ENCODE measurements at places on chromosomes 11 and 22. TPM values are rescaled to one million over a fixed set of nuclear protein-coding genes. Genes with fewer than 3 reads are reported as not detected.

DNA sequence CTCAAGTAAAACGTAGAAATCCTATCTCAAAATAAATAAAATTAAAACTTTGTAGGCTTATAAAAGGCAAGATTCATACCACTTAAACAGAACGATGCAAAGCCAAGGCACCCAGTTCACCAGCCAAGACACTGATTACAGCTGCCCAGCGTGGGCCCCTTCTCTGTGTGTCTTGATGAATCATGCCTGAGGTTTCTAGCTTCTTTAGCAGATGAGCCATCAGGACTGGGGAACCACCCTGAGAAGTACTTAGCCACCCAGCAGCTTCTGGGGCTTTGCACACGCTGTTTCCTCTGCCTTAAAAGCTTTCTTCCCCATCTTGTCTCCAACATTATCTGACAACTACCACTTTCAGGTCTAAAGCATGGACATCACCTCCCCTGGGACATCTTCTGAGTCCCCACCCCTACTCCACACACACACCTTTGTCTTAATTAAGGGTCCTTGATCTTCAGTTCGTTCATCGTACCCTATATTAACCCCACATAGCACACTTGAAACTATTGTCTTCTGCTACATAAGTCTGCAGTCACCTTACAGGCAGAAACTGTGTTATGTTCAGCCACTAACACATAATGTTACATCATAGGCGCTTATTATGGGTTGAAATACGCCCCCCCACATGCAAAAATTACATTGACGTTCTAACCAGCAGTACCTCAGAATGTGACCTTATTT lies 8.7 kb upstream of the LAYN start:
- H3K27ac ChIP-seq: no peak overlapping the region
- H3K4me1 ChIP-seq: peaks cover 6% of the 10 kb centered on the region
- no peak for DNase-seq
- H3K36me3 ChIP-seq: no peaks in the 10 kb centered on the region
- no peak overlapping the region for H3K4me3 ChIP-seq
- H3K27me3 ChIP-seq: peaks cover 13% of the 10 kb centered on the region

GRCh38 chr11:115153135-115153534 lies 351.1 kb downstream of the CADM1 start:
- DNase-seq: no peak
- H3K27ac ChIP-seq: no peak overlapping the region
- H3K4me3 ChIP-seq: no peak overlapping the region
- peaks cover 3% of the 10 kb centered on the region for H3K27me3 ChIP-seq
- no peaks in the 10 kb centered on the region for H3K36me3 ChIP-seq
- peaks cover 12% of the 10 kb centered on the region for H3K4me1 ChIP-seq

GRCh38 chr11:41074318-41074717 lies 385.1 kb downstream of the LRRC4C start:
- no peaks in the 10 kb centered on the region for H3K4me1 ChIP-seq
- DNase-seq: no peak
- no peaks in the 10 kb centered on the region for H3K27me3 ChIP-seq
- no peaks in the 10 kb centered on the region for H3K36me3 ChIP-seq
- H3K27ac ChIP-seq: no peak overlapping the region

CALCB gene
- 0.11 TPM for total RNA-seq

SYNGR1 gene
- 38.9 TPM for total RNA-seq

- no peaks in the 10 kb centered on the region for H3K27me3 ChIP-seq
- no peak for DNase-seq
- no peak overlapping the region for H3K4me3 ChIP-seq
- peaks cover 11% of the 10 kb centered on the region for H3K4me1 ChIP-seq
- H3K36me3 ChIP-seq: no peaks in the 10 kb centered on the region
These were observed 106.0 kb downstream of the NAV2 start for GRCh38 chr11:19818619-19819018.

DNA sequence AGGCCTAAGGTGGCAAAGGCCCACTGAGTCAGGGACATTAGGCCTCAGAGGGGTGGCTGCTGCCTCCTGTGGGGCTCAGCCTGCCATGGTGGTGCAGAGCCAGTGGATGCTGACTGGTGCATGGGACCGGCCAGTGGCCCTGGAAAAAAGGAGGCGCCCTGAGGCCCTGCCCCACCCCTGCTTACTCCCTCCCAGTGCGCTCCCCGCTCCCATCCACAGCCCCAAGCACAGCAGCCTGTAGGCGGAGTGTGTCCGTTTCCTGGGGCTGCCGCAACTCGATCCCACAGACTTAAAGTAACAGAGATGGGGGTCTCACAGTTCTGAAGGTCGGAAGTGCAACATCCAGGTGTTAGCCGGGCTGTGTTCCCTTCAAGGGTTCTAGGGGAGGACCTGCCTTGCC lies 38.4 kb upstream of the FADD start:
- H3K36me3 ChIP-seq: peaks cover 3% of the 10 kb centered on the region

DNA sequence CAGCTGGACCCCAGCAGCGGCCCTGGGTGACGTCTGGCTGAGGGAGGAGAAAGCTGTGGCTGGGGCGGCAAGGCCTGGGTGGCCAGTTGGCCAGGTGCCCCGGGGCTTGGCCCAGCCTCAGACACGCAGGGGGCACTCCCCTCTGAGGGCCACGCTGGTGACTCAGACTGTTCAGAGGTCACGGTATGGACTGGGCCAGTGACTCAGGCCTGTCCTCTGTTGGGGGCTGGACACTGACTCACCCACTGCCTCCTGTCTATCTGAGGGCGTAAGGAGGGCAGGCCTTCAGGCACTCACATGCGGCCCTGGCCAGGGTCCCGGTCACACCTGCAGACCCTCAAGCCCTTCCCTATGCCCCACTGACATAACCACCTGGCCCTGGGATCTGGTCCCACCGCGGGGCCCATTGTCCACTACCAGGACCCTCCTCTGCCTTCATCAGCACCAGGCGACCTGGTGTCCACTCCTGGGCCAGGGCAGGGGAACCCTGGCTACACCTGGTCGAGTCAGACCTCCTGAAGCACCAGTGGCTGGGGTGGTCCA lies 3.7 kb upstream of the MUC5AC start:
- no peak overlapping the region for H3K27ac ChIP-seq
- H3K36me3 ChIP-seq: no peaks in the 10 kb centered on the region
- H3K27me3 ChIP-seq: no peaks in the 10 kb centered on the region
- DNase-seq: no peak

- H3K4me1 ChIP-seq: peaks cover 44% of the 10 kb centered on the region
- no peaks in the 10 kb centered on the region for H3K27me3 ChIP-seq
- no peak overlapping the region for H3K4me3 ChIP-seq
- DNase-seq: no peak
These were observed 25.6 kb upstream of the RRM1 start for GRCh38 chr11:4068962-4069361.

- no peaks in the 10 kb centered on the region for H3K27me3 ChIP-seq
- no peak within 1 kb of the TSS for H3K27ac ChIP-seq
- no peaks in the 10 kb centered on the region for H3K4me1 ChIP-seq
- H3K4me3 ChIP-seq: no peak within 1 kb of the TSS
- H3K36me3 ChIP-seq: peaks cover 7% of the 10 kb centered on the region
- no peak for DNase-seq
These were observed at the start of gene BTBD18 for GRCh38 chr11:57751676-57752253. Gene BTBD18 (minus strand): TSS chr11:57751819. CDS start chr11:57751188, 631 bp downstream.

- H3K4me1 ChIP-seq: peaks cover 27% of the 10 kb centered on the region
- no peak for DNase-seq
- no peaks in the 10 kb centered on the region for H3K36me3 ChIP-seq
- peak within 1 kb of the TSS; percentile 71 for H3K4me3 ChIP-seq
- no peak within 1 kb of the TSS for H3K27ac ChIP-seq
These were observed at the start of gene RASSF10 for GRCh38 chr11:13008625-13009475. Gene RASSF10 (plus strand): TSS chr11:13009316. CDS start chr11:13009577, 261 bp downstream.

DNA sequence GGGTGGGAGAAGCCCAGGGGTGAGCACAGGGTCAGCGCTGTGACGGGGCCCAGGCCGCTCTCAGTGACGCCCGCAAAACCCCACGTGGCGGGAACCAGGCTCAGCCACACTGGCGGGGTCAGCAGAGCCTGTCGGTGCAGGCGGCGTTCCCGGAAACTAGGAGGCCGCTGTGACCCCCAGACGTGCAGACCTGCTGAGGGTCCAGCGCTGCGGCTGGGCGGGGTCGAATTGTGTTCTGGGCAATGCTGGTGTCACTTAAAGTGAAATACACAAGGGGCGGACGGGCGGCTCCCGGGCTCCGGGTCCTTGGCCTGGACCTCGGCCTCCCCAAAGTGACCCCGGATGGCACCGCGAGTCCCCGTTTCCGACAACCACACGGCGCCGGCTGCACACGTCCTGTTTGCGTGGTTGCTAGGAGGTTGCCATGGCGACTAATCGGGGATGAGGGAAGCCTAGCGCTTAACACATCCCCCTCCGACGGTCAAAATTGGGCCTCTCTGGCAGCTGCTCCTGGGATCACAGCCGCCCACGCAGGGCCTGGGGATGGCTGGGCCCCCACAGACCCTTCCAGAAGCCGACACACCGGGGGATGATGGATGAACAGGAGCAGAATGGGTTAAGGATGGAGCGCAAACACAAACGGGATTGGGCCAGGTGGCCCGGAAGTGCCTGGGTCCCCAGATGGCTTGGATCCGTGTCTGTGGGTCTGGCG lies 81.7 kb upstream of the PRR5 start:
- H3K27ac ChIP-seq: peak overlapping the region; percentile 72
- no peak overlapping the region for H3K4me3 ChIP-seq
- peaks cover 25% of the 10 kb centered on the region for H3K27me3 ChIP-seq
- H3K4me1 ChIP-seq: peaks cover 2% of the 10 kb centered on the region
- peak; percentile 65 for DNase-seq

IFT27 gene
- total RNA-seq: 59.6 TPM

TMPRSS13 gene
- total RNA-seq: 10.9 TPM

GRCh38 chr11:102108734-102109440 lies 1.4 kb upstream of the YAP1 start:
- H3K36me3 ChIP-seq: no peaks in the 10 kb centered on the region
- H3K27ac ChIP-seq: peak overlapping the region; percentile 100
- H3K4me3 ChIP-seq: peak overlapping the region; percentile 98
- H3K27me3 ChIP-seq: no peaks in the 10 kb centered on the region
- peaks cover 26% of the 10 kb centered on the region for H3K4me1 ChIP-seq
- no peak for DNase-seq

SCGB1C1 gene
- not detected for total RNA-seq

GRCh38 chr11:104614117-104614680 lies 284.1 kb downstream of the CASP12 start:
- H3K4me1 ChIP-seq: peaks cover 9% of the 10 kb centered on the region
- no peaks in the 10 kb centered on the region for H3K27me3 ChIP-seq
- no peak overlapping the region for H3K4me3 ChIP-seq

GRCh38 chr11:130313383-130314183 lies 1.1 kb downstream of the ZBTB44 start:
- peak overlapping the region; percentile 92 for H3K27ac ChIP-seq
- no peak for DNase-seq
- no peaks in the 10 kb centered on the region for H3K27me3 ChIP-seq
- H3K4me1 ChIP-seq: peaks cover 39% of the 10 kb centered on the region
- peaks cover 9% of the 10 kb centered on the region for H3K36me3 ChIP-seq

- no peak overlapping the region for H3K27ac ChIP-seq
- peaks cover 14% of the 10 kb centered on the region for H3K4me1 ChIP-seq
- H3K36me3 ChIP-seq: no peaks in the 10 kb centered on the region
These were observed 19.3 kb downstream of the RRP7A start for GRCh38 chr22:42500161-42500835.

- peaks cover 5% of the 10 kb centered on the region for H3K36me3 ChIP-seq
- H3K4me1 ChIP-seq: peaks cover 47% of the 10 kb centered on the region
- no peak overlapping the region for H3K4me3 ChIP-seq
- H3K27ac ChIP-seq: peak overlapping the region; percentile 11
- DNase-seq: no peak
These were observed 87.9 kb downstream of the ALX4 start for GRCh38 chr11:44221992-44222391.

DNA sequence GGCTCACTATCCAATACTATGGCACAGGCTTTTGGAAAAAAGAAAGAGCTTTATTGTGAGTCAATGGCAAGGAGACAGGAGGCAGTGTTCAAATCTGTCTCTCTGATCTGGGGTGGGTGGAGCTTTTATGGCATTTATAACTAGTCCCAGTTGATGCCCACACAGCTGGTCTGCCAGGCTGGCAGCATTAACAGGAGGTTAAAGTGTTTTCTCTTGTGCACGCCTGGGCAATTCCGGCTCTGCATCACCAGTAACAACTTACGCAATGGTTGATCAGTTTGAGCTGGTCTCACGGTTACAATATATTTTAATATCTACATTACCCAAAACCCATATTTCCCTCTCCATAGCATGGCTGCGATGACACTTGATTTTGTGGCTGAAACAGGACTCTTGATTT lies 15.1 kb upstream of the SMIM38 start:
- no peak overlapping the region for H3K27ac ChIP-seq
- H3K4me3 ChIP-seq: no peak overlapping the region
- DNase-seq: no peak

GRCh38 chr11:133576351-133576750 lies 44.0 kb upstream of the OPCML start:
- no peak overlapping the region for H3K27ac ChIP-seq
- H3K36me3 ChIP-seq: no peaks in the 10 kb centered on the region
- no peak overlapping the region for H3K4me3 ChIP-seq
- no peak for DNase-seq
- no peaks in the 10 kb centered on the region for H3K4me1 ChIP-seq
- peaks cover 42% of the 10 kb centered on the region for H3K27me3 ChIP-seq

MUC5AC gene
- total RNA-seq: not detected

OR2D2 gene
- 0.41 TPM for total RNA-seq

- H3K4me1 ChIP-seq: peaks cover 30% of the 10 kb centered on the region
- H3K36me3 ChIP-seq: no peaks in the 10 kb centered on the region
- H3K27ac ChIP-seq: no peak overlapping the region
These were observed 1.1 kb downstream of the PANX1 start for GRCh38 chr11:94129512-94130297.

GRCh38 chr22:32858957-32859356 lies 57.5 kb downstream of the TIMP3 start:
- DNase-seq: no peak
- no peaks in the 10 kb centered on the region for H3K4me1 ChIP-seq
- no peak overlapping the region for H3K4me3 ChIP-seq
- H3K27ac ChIP-seq: no peak overlapping the region

GRCh38 chr11:58963551-58964104 lies 24.3 kb downstream of the GLYATL1 start:
- no peak overlapping the region for H3K27ac ChIP-seq
- H3K36me3 ChIP-seq: no peaks in the 10 kb centered on the region
- H3K27me3 ChIP-seq: peaks cover 73% of the 10 kb centered on the region
- peak overlapping the region; percentile 16 for H3K4me3 ChIP-seq
- no peaks in the 10 kb centered on the region for H3K4me1 ChIP-seq
- DNase-seq: no peak
